ENCODE measurements at places on chromosomes 2 and 18.

- no peak for DNase-seq
Measured at GRCh38 chr2:215722125-215722524, 286.3 kb upstream of the FN1 start.

DNA sequence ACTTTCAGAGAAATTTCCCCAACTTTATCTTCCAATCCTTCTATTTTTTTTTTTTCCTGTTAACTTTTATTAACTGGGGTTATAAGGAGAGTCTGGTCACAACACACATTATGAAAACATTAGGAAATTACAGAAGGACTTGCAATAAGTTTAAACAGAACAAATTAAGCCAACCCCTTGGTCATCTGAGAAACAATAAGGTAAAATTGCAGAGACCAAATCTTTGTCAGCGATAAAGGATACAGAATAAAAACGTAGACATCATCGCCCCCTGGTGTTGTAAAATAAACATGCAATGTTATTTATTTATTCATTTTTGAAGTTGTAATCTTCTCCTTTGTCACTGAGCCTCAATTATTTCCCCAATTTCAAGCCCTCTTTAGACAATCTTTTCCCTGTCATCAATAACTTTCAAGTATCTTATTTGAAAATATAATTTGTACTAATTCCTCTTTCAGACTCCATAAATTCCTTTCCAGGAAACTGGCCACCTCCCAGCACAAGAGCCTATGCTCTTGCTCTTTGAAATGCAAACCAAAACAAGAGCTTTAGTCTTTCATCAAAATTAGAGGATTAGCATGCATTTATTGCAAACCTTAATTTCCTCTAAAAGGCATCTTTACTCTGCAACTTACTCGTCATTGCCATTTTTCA is 19.5 kb downstream of the G6PC2 start:
- DNase-seq, result no peak

GRCh38 chr2:36618381-36618780 is 20.4 kb upstream of the FEZ2 start:
- no peak for DNase-seq

DNA sequence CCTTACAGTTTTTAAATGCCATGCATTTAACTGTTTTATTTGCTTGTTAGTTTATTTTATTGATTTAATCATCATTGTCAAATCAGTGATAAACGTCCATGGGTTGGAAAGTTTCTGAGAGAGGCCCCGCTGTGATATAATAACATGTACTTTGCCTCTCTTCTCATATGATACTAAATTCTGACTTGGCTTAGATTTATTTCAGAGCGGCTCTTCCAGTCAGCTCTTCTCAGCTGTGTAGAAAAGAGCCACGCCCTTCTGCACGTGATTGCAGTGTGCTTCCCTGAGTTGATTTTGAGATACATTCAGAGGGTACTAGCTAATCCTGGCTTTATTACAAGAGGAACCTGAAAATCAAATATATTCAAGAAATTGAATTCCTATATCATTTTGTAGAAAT is 218.6 kb downstream of the KCNE4 start:
- no peak for DNase-seq

DNA sequence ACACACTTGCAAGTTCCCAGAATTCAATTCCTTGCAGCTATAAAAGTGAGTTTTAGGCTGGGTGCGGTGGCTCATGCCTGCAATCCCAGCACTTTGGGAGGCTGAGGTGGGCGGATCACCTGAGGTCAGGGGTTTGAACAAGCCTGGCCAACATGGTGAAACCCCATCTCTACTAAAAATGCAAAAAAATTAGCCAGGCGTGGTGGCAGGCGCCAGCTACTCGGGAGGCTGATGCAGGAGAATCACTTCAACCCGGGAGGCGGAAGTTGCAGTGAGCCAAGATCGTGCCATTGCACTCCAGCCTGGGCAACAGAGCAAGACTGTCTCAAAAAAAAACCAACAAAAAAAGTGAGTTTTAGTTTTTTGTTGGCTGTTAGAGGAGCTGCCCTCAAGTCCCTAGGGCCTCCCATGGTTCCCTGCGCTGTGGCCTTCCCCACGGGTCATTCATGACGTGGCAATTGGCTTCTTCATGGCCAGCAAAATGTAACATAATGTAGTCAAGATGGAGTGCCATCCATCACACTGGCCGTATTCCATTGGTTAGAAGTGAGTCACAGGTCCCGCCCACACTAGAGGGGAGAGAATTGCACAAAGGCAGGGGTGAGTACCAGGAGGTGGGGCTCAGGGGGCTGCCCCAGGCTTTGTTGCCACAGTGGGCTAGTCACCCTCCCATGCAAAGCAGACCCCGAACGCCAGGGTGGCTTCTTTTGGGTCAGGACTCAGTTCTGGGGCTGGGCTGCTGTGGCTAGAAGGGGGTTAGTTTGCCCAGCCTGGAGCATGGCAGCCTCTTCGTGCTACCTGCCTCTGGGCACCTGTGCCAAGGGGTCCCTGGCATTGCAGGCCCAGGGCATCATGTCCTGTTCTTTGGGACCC is 37.7 kb upstream of the INHBB start:
- no peak for DNase-seq

- no peak for DNase-seq
Measured at GRCh38 chr18:3044931-3045698, 32.2 kb upstream of the LPIN2 start.

GRCh38 chr2:207072571-207072970 is 93.2 kb downstream of the KLF7 start:
- DNase-seq, result no peak

DNA sequence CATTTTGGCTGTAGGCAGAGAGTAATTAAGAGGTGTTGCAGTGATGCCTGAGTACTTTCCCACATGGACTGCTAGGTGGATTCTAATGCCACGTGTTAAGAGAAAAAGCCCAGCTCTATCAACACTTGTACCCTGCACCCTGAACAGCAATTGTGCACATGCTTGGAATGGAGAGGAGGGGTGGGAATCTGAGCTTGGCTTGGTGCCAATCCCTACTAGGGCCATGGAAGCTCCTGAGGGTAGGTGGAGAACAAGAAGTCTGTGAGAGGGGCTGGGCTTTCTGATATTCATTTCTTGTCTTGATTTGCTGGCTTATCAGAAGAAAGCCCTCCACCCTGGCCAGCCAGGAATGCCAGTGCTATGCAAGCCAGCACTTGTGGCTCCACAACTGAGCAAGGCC is 292.2 kb downstream of the KCNS3 start:
- no peak for DNase-seq

GRCh38 chr2:138210487-138210886 is 246.2 kb downstream of the HNMT start:
- no peak for DNase-seq

DNA sequence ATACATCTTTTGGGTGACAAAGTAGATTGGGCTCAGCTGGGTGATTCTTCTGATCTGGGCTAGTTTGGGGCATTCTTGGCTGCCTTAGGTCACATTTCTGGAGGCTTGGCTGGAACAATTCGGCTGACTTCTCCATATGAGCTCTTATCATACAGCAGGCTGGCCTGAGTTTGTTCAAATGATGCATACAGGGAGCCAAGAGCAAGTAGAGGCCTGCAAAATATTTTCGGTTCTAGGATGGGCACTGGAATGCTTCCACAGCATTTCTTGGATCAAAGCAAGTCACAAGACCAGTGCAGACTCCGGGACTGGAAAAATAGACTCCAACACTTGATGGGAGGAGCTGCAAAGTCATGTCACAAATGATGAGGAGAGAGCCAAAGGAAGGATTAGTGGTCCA is 98.4 kb downstream of the SCG2 start:
- no peak for DNase-seq

- no peak for DNase-seq
Measured at GRCh38 chr2:25021791-25022362, 20.0 kb upstream of the EFR3B start.

DNA sequence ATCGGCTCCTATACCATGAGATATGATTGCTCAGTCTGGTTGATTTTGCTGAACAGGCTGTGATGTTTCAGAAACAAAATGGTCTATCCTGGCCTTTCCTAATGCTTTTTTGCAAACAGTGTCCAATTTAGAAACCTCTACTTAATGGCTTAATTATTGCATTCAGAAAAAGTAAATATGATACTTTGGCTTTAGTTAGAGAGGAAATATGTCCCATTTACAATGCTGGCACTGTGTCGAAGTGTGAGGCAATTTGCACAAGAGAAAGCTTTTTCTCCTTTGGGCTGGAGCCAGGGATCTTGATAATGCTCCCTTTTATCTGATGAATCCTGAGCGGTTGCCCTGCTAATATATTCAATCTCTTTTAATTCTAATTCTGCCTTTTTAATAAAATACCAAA is 418.9 kb downstream of the EPHA4 start:
- no peak for DNase-seq

DNA sequence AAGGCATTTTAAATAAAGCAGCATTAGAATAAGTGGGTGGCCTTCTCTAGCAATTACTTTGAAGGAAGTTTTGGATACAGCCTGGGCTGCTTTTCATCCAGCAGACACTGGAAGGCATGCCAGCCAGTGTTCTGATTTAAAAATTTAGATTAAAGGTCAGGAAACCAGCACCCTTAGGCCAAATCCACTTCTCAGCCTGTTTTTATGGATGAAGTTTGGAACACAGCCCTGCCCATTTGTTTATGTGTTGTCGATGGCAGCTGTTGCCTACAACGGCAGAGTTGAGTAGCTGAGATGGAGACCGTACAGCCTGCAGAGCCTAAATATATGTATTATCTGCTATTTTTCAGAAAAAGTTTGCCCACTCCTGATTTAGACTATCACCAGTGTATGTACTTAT is 313.6 kb upstream of the ACVR2A start:
- DNase-seq, result no peak

- DNase-seq, result no peak
Measured at GRCh38 chr2:119730671-119731177, 29.0 kb upstream of the PTPN4 start.

DNA sequence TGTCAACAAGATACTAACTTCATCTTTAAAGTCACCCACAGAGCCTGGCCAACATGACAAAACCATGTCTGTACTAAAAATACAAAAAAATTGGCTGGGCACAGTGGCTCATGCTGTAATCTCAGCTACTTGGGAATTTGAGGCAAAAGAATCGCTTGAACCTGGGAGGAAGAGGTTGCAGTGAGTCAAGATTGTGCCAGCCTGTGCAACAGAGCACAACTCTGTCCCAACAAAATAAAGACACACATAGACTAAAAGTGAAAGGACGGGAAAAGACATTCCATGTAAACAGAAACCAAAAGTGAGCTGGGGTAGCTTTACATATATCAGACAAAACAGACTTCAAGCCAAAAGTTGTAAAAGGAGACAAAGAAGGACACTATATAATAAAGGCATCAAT is 34.8 kb downstream of the USP34 start:
- DNase-seq, result no peak

DNA sequence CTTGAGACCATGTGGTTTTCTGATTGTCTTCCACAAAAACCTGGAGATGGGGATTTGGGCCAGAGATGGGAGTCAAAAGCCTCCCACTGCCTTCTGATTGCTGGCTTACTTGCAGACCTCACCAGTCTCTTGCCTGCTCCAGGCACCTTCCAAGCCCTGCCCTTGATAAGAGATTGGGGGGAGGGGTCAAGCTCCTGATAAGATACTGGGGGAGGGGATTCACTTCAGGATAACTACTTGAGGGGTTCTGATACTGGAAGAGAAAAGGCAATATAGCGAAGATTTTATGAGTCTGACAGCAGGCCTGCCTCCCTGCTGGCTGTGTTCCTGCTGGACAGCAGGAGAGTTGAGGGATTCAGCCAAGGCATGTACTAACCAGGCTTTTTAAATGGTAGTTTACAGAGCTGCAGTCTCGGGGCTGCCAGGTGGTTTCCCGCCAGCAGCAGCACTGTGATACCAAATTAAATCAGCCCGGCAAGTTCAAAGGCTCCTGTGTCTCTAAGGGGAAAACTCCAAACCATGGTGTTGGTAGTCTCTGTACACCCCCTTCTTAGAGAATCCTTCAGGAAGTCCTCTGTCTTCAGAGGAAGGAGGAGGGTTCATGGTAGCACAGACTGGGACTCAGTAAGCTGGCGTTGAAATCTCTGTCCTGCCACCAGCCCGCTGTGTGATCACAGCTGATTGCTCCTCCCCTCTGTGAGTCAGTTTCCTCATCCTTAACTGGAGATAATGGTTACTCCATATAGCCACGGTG is 58.3 kb downstream of the FBXO36 start:
- DNase-seq, result no peak

DNA sequence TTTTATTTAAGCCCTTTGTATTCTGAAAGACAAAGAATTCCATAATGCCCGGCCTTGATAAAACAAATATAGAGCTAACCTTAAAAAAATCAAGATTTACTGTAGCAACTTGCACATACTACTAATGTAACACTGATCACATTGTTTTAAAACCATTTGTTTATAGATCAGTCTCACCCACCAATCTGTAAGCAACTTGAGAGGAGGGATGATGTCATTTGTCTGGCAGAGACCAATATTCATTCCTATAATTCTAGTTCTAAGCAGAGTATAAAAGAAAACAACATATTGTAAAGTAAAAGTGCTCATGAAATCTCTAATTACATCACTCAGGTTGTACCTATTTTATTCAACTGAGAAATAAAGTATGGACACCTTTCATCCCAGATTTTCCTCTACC is 380.6 kb downstream of the TGIF1 start:
- DNase-seq, result no peak

- DNase-seq, result no peak
Measured at GRCh38 chr18:28725876-28726275, 548.9 kb upstream of the CDH2 start.

- no peak for DNase-seq
Measured at GRCh38 chr2:144364944-144365738, 154.8 kb downstream of the ZEB2 start.

DNA sequence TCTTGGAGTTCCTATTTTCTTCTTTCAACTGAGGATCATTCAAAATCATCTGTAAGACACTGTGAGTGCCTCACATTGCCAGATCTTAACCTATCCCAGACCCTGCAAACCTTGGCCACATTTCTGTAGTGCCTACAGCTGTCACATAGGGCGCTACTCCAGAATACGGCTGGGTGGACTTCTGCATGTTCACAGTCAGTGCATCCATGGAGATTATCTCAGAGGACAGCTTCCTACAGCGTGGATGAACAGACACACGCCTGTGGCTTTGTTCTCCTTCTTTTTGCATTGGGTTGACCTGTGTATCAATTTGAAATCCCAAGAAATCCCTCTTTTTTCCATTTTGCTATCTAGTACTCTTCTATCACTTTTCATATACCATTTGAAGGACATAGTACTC is 1.9 kb upstream of the KLHL29 start:
- no peak for DNase-seq

DNA sequence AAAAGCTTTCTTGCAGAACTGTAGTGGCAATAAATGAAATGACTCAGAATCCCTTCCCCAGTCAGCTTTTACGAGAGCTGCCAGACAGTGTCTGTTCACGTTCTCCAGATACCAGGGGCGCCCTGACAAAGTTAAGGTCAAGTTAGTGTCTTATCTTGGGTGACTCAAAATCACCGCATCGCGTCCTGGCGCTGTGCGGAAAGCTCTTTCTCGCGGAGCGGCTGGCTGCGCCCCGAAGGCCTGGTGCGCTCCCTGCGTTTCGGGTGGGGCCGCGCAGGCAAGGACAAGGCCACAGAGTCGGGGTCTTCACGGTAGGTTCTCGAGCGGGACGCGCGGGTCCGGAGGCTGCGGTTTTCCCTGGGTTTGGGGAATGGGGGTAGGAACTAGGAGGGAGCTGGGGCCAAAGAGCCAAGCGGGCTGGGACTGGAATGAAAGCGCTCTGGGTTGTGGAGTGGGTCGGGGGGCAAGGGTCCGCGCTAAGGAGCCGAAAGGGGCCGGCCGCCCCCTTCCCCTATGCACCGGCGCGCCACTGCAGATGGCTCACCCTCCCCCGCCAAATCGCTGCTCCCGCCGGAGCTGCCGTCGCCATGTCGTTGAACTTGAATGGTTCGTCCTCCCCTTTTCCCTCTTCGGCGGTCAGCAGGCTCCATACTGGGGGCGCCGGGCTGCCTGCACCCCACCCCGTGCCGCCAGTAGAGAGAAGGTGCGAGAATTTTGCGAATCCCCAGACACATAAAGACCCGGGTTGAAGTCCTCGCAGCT is 2.6 kb upstream of the HOXD11 start:
- DNase-seq, result no peak
